ENCODE measurements at places on chromosomes 7 and 10.
A peak's percentile ranks its signal among the peaks of the same experiment; 100 is the strongest.

- no peak for DNase-seq
Measured at GRCh38 chr10:70038923-70039322, 13.7 kb upstream of the MACROH2A2 start.

DNA sequence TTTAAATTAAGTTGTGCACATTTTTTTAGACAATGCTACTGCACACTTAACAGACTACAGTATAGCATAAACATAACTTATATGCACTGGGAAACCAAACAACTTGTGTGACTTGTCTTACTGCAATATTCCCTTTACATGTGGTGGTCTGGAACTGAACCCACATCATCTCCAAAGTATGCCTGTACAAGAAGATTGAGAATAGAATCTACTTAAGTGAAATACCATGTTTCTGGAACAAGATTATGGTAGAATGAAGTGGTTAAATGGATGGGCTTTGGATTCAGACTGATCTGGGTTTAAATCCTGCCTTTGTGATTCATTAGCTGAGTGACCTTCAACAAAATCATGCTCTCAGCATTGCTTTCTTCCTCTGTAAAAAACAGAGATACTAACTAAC, 30.7 kb downstream of the CUL2 start:
- no peak for DNase-seq

GRCh38 chr7:34211018-34211417, 305.7 kb downstream of the BMPER start:
- DNase-seq: no peak

DNA sequence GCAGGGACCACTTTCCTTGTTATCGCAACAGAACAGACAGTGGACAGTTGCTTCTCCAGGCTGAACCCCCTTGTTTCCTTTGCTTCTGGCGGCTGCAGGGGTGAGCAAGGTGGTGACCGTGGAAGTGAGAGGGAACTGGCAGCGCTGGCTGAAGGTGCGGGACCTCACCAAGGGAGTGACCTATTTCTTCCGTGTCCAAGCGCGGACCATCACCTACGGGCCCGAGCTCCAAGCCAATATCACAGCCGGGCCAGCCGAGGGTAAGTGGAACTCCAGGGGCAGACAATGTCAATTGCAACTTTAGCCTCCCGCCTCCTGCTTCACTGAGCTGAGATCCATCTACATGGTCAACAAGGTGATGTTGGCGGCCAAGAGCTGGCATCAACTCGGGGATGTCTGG, 462.1 kb upstream of the FOXK1 start:
- no peak for DNase-seq

- DNase-seq: peak; percentile 50
Measured at GRCh38 chr7:123797673-123798531, 47.1 kb upstream of the HYAL4 start.

DNA sequence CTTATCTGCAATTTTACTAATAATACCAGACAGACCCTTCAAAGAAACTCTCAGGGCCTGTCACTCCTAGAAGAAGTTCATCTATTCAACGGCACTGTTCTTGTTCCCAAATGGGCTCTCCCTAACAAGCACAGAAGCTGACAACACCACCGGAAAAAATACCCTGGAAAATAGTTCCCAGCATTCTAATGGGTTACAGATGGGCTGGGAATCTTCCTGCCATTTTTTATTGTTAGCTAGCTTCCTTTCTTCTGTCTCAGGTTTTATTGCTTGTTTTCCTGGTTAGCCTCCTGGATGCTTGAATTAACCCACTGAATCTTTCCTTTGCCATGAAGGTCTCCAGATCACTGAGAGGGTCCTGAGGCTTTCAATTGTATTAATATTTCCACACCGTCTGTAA, 689.8 kb upstream of the NRP1 start:
- DNase-seq: no peak
